ENCODE measurements at places on chromosomes 16 and 17.

DNA sequence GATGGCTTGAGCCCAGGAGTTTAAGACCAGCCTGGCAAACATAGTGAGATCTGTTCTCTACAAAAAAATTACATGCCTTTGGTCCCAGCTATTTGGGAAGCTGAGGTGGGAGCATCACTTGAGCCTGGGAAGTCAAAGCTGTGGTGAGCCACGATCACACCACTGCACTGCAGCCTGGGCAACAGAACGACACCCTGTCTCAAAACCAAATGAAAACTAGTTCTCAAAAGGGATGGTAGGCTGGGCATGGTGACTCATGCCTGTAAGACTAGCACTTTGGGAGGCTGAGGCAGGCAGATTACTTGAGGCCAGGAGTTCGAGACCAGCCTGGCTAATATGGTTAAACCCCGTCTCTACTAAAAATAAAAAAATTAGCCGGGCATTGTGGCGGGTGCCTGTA lies 31.1 kb downstream of the PPM1D start:
- no peak for DNase-seq

- DNase-seq = no peak
Observed at GRCh38 chr17:55561316-55561972, 50.2 kb upstream of the SMIM36 start.

DNA sequence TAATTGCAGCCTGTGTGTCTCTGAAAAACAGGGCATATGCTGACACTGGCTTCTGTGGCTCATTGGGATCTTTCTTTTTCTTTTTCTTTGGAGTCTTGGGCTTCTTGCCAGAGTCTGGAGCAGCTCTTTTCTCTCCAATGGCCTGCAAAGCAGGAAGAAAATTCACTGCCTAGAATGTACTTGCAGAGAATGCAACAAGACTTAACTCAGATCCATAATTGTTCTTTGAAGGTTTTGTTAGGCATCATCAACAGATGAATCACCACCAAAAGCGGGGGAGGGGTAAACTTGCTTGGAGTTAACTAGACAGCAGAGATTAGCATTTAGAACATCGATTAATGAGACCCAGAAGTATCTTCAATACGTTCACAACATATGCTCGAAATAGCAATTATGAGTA lies 100.9 kb downstream of the TOX3 start:
- DNase-seq = peak; percentile 62

- DNase-seq = no peak
Observed at GRCh38 chr17:80347536-80347935, 67.4 kb upstream of the ENDOV start.

- DNase-seq = no peak
Observed at GRCh38 chr16:53598511-53599275, 95.7 kb upstream of the AKTIP start.

GRCh38 chr17:49635121-49635520 lies 42.8 kb downstream of the SPOP start:
- DNase-seq = no peak

DNA sequence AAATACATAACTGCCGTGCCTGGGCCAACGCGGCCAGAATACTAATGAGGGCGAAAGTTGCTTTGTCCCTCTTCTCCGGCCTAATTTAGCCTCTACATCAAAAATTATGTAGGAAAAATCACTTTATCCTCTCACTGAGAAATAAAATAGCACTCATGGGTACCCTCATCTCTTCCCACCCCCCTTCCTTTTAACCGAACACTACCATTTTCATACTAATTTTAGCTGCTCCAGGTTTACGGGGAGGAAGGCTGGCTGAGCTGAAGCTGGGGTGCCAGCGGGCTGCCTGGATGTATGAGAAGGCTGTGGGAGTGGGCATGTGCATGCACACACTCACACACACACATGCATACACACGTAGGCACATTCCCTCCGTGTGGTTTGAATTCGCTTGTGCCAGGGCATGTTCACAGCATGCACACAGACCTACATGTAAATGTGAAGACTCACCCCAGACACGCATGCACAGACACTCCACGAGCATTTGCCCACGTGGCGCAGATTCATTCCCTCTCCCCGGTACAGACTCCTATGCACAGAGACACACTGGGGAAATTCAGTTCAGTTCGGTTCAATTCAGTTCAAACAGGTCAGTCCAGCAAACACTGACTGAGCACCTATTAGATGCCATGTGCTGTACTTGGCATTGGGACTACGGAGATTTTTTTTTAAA lies 145.1 kb downstream of the MRM1 start:
- no peak for DNase-seq

DNA sequence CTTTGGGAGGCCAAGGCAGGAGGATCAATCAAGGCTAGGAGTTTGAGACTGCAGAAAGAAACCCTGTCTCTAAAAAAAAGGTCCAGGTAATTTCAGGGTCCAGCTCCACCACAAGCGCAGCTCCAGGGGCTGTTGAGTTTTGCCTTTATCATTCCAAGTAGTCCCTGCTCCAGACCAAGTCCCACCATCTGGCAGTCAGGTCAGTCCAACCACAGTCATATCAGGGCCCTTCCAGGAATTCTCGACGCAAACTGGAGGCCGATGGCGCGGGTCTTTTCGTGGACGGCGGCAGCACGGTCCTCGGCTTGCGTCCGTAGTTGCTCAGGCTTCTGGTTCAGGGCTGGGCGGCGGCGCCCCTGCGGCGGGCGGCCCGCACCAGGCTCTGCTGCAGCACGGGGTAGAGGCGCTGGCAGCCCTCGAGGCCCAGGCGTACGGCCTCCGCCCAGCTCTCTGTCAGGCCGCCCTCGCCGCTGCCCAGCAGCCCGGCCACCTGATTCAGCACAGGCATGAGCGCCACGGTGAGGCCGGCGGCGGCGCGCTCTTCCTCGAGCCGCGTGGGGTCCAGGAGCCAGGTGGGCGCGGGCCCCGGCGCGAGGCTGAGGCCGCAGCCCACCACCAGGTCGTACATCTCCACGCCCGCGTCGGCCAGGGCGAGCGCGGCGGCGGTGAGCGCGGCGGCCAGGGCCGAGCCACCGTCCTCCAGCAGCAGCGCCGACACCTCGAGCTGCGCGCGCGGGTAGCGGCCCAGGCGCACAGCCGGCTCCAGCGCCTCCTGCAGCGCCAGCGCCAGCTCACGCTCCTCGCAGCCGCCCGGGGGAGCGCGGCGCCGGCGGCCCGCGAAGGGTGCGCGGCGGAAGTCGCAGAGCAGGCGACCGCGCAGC lies 752 bp downstream of the EXOSC6 start:
- DNase-seq = peak; percentile 47

DNA sequence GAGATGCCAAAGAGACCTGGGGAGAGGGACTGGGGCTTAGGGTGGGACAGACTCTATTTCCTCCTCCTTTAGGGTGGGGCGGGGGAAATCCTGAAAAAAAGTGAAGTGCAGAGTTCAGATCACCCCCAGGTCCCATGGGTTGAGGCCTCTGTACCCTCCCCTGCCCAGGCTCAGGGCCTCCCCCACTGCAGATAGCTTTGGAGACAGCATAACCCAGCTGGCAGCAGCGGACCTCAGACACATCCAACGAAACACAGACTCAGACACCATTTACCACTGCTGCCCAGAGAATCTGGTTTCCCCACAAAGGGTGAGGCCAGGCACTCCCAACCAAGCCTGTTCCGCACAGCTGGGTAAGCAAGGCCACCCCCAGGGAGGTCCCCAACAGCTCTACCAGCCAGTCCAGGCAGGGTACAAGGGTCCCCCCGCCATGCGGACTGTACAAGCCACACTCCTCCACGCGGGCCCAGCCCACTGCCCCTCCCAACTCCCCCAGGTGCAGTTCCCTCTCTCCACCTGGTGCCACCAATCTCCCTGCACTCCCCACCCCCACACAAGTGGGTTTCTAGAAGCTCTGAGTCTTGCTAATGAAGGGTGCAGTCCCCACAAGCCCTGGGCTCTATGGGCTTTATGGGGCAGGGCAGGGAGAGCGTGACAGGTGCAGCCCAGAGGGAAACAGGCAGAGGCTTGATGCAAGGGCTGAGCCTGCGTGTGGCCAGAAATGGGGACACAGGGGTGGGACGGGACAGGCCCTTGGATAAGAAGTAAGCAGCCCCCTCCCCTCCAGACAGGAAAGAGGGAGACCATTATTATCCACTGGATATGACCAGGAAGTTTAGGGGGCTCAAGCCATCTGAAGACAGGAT lies 8.9 kb downstream of the RHBDF2 start:
- no peak for DNase-seq

DNA sequence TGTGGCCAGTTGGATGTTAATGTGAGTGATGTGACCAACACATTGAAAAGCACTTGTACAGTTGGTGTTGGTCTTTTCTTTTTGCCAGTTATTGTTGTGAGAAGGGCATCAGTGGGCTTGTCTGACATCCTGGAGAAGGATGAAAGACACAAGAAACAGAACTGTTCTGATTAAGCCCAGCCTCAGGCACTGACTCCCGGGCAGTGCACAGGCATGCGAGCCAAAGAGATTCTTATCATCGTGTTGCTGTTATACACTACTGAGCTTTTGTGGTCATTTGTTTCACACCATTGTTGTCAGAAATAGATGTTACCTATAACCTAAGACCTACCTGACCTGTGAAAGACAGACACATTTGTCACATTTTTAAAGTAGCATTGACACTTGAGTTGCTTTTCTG lies 236.8 kb upstream of the CA10 start:
- no peak for DNase-seq

- DNase-seq = no peak
Observed at GRCh38 chr16:70615945-70616344, 30.4 kb upstream of the IL34 start.

DNA sequence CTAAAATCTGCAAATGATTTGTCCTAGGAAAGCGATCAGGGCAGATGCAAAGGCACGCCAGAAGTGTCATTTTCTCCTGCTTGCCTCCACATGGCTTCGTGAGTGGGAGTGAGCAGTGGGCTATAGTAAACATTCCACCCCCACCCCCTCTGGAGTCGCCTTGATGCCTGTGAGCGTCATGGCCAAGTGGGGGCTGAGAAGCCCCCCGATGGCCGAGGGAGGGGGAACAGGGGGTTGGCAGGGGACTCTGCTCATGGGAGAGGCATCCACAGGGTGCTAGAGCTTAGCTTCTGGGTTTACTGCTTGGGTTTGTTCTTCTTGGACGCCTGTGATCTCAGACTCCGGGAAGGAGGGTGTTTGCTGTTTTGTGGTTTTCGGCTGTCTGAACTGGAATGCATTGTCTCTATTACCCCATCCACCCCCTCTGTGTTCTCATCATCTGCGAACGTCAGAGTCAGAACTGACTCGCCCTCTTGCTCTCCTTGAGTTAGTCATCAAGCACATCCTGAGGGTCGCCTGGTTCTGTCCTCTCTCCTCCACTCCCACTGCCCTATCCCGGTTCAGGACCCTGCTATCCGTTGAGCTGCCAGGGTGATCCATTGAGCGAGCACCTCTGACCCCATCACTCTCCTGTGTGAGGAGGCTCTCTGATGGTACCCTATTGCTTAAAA lies 15.4 kb downstream of the TNS4 start:
- no peak for DNase-seq

- peak; percentile 44 for DNase-seq
Observed at GRCh38 chr16:10981697-10982216, 37.4 kb downstream of the CLEC16A start.

- peak; percentile 68 for DNase-seq
Observed at GRCh38 chr17:74513987-74514631, 17.2 kb downstream of the CD300LB start.

- no peak for DNase-seq
Observed at GRCh38 chr16:87393680-87394055, 1.5 kb downstream of the MAP1LC3B start.

DNA sequence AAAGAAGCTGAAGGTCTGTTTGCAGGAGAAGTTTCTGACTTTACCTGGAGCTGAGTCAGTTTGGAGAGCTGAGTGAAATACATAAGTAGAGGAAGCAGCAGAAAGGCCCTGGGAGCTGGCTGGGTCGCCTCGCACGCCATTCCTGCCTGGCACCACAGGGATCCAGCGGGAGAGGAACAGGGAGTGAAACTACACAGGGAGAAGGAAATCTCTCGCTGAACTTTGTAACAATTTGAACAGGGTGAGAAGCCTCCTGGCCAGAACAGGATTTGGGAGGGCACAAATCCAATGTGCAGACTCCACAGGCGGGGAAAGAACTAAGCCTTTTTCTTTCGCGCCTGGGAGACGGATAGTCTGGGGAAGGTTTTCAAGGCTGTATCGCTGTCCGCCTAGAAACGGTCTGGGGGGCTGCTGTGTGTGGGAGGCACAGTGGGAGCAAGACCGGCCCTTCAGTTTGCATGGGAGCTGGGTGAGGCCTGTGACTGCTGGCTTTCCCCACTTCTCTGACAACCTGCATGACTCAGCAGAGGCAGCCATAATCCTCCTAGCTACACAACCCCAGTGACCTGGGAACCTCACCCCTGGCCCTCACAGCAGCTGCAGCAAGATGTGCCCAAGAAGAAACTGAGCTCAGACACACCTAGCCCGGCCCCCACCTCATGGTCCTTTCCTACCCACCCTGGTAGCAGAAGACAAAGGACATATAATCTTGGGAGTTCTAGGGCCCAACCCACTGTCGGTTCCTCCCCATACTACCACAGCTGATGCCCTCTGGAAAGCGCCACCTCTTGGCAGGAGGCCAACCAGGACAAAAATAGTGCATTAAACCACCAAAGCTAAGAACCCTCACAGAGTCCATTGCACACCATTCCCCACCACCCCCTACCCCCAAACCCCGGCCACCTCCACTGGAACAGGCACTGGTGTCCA lies 778.6 kb downstream of the KCNJ2 start:
- peak; percentile 1 for DNase-seq

- no peak for DNase-seq
Observed at GRCh38 chr17:8326511-8327302, 12.9 kb upstream of the ODF4 start.

- DNase-seq = peak; percentile 43
Observed at GRCh38 chr16:9499941-9500593, 408.6 kb downstream of the HAPSTR1 start.

GRCh38 chr16:11964761-11965551 lies at the start of gene TNFRSF17:
Gene TNFRSF17, plus strand, starts transcription at chr16:11965210. Its CDS starts 115 bp downstream, at chr16:11965325.
- DNase-seq = peak; percentile 18

DNA sequence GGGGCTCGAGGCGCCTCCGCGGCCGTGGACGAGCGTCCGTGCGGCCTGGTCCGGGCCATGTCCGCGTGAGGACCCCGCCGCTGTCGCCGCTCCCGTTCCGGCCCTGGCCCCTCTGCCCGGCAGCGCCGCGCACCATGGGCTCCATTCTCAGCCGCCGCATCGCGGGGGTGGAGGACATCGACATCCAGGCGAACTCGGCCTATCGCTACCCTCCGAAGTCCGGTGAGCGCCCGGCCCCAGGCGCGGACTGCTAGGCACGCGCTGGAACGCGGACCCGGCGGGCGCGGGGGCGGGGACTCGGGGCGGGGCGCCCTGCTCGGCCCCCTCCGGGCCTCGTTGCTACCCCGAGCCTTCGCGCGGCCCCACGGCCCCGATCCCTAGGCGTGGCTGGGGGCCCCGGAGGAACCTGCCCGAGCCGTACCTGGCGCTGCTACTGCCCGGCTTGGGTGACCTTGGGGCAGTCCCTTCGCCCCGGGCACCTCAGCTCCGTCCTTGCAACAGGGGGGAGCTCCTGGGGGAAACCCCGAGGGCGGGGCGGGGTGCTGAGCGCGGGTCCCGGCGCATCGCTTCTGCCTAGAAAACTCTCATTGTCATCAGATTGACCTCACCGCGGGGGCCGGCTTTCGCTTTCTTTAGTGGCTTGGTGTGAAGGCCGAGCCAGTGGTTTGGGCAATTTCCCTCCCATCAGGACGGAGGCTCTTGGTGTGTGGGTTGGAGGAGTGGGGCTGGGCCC lies 367 bp downstream of the MGRN1 start:
- DNase-seq = peak; percentile 47

Data from NCI-H82 (cell line).